ENCODE measurements at places on chromosomes 4 and X.
A peak's percentile ranks its signal among the peaks of the same experiment; 100 is the strongest.

- no peak for DNase-seq
These were observed 43.8 kb upstream of the WDR1 start for GRCh38 chr4:10160281-10160856.

DNA sequence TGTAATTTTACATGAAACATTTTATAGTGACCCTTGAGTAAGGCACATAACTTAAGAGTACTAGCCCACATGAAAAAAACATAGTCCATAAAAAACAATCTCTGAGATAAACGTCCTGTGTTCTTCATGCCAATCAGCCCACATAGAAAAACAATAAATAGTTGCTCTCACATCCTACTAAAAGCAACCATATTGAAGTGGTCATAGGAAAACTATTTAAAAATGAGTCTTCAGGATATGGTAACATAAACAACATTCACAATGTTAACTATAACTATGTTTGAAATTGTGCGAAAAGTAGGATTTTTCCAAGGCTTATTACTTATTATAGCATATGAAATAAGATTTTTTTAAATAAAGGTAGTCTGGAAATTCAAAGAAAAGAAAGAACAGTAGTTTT lies 77.1 kb upstream of the EPHA5 start:
- DNase-seq, result no peak

- peak; percentile 18 for DNase-seq
These were observed 315.5 kb downstream of the CAMK2D start for GRCh38 chr4:113446019-113446418.

DNA sequence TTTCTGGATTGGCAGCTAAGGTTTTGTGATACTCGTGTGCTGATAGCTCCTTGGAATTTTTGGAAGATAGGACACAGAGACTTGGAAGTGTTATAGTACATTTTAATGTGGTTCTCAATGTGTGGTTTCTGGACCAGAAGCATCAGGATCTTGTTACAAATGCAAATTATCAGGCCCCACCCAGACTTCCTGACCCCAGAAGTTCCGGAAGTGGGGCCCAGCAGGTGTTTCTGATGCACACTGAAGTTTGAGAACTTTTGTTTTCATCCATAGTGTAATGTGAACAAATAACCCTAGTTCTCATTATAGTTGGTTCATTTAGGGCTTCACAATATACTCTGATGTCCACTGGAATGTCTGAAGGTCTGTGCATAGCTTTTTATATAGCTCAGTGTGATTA lies 49.6 kb downstream of the LAMP2 start:
- no peak for DNase-seq

DNA sequence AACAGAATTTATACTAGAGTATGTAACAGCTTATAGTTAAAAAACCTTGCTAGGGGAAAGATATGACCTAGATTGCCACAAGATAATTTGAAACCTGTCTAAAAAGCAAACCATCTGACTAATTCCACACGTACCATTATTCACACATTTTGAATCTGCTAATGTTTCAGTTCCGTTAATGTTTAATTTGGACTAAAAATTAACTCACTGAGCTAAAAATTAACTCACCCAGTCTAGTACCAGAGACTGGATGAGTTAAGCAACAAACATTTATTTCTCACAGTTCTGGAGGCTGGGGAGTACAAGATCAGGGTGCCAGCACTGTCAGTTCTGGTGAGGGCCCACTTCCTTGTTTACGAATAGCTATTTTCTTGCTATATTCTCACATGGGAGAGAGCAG lies 231.5 kb upstream of the DIAPH2 start:
- no peak for DNase-seq

GRCh38 chr4:73544620-73545019 lies 63.1 kb downstream of the AFM start:
- DNase-seq, result no peak

All from stimulated activated CD8-positive, alpha-beta memory T cell treated with anti-CD3 and anti-CD28 coated beads, Interleukin-7, amount 100 ng/mL, for 4 hours (primary cell).